ENCODE measurements at places on chromosomes 7 and 10.

- DNase-seq = no peak
These were observed 30.0 kb downstream of the GLUD1 start for GRCh38 chr10:87064651-87065050.

DNA sequence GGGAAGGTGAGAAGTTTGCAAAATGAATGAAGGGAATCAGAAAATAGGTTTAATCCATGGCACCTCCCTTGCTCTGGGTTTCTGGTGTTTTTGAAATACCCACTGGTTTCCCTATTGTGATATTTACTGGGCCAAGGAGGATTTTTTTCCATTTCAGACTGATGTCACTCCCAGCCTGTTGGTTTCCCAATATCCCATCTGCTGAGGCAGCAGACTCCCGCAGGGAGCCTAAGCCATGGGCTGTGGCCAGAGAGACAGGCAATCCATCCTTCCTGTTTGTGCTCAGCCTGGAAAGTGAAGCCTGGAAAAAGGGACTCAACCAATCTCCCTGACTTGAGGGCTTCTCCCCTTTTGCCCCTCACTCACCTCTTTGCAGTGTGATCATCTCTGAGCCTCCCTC is 22.8 kb downstream of the FAM107B start:
- DNase-seq = no peak

DNA sequence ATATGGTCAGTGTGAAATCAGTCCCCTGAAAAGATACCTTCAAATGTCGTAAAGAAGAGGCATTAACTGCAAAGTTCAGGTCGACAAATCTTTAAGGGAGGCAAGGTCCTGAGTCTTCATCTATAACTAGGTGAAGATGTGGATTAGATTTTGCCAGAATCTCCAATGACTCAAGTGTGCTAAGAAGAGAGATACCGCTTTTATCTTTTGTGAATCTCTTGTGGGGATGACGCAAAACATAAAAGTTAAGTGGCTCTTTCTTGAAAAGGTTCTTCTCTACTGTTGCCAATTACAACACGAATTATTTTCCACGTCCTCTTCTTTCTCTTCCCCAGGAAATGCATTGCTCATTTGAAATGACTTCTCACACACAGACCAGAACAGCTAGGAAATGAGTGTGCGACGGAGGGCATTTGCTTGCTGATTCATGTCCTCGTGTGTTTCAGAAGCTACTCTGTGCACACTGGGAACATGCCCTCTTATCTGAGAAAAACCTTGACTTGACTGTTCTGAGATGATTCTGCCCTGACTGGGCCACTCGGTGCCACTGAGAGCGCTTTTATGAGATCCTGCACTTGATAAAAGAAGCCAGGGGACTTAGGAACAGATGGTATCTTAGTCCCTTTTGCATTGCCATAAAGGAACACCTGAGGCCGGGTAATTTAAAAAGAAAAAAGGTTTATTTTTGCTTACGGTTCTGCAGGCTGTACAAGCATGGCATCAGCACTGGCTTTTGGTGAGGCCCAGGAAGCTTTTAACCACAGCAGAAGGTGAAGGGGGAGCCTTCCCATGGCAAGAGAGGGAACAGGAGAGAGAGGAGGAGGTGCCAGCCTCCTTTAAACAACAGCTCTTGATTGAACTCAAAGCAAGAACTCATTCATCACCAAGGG is 169.5 kb upstream of the PFKP start:
- DNase-seq = no peak

- DNase-seq = no peak
These were observed 384.9 kb downstream of the THSD7A start for GRCh38 chr7:11447106-11447505.

DNA sequence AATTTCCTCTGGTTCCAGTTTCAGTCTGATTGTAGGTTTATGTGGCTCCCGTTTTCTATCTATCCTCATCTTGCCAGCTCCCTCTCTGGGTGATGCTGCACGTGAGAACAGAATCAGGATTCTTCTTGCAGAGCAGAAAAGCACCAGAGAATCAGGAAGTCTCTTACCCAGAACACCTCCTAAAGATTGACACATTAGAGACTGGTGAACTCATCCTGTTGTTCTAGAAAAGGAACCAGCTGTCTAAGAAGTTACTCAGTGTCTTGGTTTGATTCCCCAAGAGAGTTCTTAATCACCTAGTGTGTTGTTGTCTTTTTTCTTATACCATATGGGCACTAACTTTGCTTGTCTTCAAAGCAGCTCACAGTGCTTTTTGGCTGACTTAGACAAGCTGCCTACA is 152.4 kb downstream of the DGKI start:
- DNase-seq = peak; percentile 57

- DNase-seq = no peak
These were observed 114.4 kb upstream of the AOAH start for GRCh38 chr7:36838616-36839225.

GRCh38 chr7:87518735-87519134 is 43.3 kb upstream of the ABCB4 start:
- no peak for DNase-seq

GRCh38 chr10:15168291-15168785 is at the start of gene NMT2:
NMT2 (minus strand) TSS chr10:15168693; CDS start chr10:15168612, 81 bp downstream.
- no peak for DNase-seq

Measured in epithelial cell of esophagus (primary cell).